Mesenchymal stem cell (in vitro differentiated cells and primary cell): ENCODE measurements at places on chromosomes 1 and 21.

GRCh38 chr1:211099393-211099792 is 34.6 kb downstream of the KCNH1 start:
- H3K36me3 ChIP-seq: no peaks in the 10 kb centered on the region
- H3K4me3 ChIP-seq: no peak overlapping the region
- H3K4me1 ChIP-seq: no peaks in the 10 kb centered on the region
- no peaks in the 10 kb centered on the region for H3K27me3 ChIP-seq
- H3K27ac ChIP-seq: no peak overlapping the region

DNA sequence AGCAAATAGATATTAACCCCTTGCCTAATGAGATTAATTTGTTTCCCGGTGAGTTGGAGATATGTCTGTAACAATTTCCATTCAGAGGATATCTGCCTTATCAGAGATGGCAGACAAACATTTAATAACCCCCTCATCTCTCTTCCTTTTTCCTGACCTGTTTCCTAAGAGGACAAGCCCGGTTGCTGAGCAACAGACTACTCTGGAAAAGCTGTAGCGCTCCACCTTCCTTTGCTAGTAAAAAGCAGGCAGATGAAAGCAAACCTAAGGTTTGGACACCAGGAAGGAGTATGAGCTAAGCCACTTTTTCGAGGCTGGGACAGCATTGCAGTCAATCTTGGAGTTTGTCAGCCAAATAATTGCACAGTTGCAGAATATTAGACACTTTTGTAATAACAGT is 82.4 kb downstream of the RGS21 start:
- no peaks in the 10 kb centered on the region for H3K27me3 ChIP-seq
- H3K4me3 ChIP-seq: no peak overlapping the region
- DNase-seq: no peak
- no peaks in the 10 kb centered on the region for H3K4me1 ChIP-seq

DNA sequence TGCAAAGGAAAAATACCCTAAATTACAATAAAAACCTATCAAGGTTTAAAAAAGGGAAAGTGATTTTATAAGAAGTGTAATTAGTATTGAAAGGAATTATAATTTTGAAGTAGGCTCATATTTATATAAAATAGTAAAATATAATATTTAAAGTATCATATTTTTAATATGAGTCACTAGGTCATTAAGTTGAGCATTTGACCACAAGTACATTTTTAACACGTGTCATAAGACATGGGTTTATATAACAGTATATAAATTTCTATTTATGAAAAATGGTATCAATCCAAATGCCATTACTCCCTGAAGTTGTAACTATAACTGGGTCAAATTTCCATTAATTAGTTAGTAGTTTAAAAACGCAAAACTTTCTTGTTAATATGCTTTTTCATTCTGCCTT is 365.9 kb downstream of the COL11A1 start:
- DNase-seq: no peak
- H3K4me3 ChIP-seq: no peak overlapping the region
- H3K27me3 ChIP-seq: no peaks in the 10 kb centered on the region

DNA sequence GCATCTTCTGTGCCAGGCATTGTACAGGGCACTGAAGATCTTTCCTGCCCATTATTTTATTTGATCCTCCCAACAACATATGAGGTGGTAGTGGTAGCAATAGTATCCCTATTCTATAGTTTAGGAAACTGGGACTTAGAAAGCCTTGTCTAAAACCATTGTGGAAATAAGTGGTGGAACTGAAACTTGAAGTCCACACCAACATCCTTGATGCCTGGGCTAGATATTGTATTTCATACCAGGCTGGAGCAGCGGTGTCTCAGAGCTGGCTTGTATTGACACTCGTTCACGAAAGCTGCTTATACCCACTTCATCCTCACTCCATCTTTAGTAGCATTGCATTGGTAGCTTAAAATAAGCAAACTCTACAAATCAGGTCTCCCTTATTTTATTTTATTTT is 9.7 kb upstream of the CTSS start:
- H3K27ac ChIP-seq: no peak overlapping the region
- H3K4me1 ChIP-seq: no peaks in the 10 kb centered on the region
- no peaks in the 10 kb centered on the region for H3K27me3 ChIP-seq
- H3K4me3 ChIP-seq: no peak overlapping the region
- no peaks in the 10 kb centered on the region for H3K36me3 ChIP-seq
